NCI-H2227 treated with DMSO at 0.1 percent for 48 hours (cell line): ENCODE measurements at places on chromosomes 5 and 9.
A peak's percentile ranks its signal among the peaks of the same experiment; 100 is the strongest.

DNA sequence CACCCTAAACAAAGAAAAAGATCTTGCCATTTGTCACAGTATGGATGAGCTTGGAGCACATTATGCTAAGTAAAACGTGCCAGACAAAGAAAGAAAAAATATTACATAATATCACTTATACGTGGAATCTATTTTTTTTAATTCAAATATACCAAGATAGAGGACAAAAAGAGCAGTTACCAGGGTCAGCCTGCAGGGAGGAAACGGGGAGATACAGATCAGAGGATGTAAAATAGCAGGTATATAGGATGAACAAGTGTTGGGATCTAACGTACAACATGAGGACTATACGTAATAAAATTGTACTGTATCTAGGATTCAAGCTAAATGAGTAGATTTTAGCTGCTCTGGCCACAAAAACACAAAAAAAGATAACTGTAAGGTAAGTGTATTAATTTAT, 247.5 kb downstream of the TMEM161B start:
- DNase-seq: no peak

- DNase-seq: peak; percentile 9
These were observed 9.0 kb downstream of the RGS14 start for GRCh38 chr5:177366528-177367322.

- DNase-seq: no peak
These were observed 128.0 kb upstream of the GABRP start for GRCh38 chr5:170655476-170655875.

- DNase-seq: peak; percentile 93
These were observed 70.8 kb upstream of the LPCAT1 start for GRCh38 chr5:1594357-1595106.

DNA sequence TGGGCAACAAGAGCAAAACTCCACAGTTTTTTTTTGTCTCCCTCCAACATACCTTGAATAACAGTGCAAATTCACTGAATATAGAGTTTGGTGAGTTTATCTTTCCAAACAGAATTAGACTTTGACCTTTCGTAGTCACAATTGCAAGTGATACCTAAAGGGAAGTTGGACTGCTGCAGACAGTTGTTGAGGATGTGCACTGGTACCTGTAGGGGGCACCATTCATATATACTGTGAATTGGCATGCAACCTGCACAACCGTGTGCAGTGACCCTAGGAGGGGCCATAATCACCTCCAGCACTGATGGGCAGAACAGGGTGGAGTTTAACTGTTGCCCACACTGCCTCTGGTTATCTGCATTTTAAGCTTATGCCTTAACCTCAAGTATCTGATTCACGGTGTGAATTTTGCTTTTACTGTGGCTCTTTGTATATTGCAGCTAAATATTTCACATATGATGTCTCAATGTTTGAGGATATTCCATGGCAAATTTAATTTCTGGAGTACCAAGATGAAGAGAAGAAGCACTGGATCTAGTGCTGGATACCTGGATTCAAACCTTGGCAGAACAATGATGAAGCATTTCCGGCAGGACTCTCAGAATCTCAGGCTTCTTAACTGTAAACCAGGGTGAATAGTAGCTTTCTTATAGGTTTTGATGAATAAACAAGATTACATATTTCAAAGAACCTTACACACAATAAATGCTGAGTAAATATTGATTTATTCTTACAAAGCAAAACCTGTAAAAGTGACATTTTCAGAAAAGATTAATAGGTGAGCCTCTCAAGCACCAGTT, 144.3 kb downstream of the ACTBL2 start:
- no peak for DNase-seq

- no peak for DNase-seq
These were observed 89.7 kb upstream of the PRLR start for GRCh38 chr5:35320029-35320428.

DNA sequence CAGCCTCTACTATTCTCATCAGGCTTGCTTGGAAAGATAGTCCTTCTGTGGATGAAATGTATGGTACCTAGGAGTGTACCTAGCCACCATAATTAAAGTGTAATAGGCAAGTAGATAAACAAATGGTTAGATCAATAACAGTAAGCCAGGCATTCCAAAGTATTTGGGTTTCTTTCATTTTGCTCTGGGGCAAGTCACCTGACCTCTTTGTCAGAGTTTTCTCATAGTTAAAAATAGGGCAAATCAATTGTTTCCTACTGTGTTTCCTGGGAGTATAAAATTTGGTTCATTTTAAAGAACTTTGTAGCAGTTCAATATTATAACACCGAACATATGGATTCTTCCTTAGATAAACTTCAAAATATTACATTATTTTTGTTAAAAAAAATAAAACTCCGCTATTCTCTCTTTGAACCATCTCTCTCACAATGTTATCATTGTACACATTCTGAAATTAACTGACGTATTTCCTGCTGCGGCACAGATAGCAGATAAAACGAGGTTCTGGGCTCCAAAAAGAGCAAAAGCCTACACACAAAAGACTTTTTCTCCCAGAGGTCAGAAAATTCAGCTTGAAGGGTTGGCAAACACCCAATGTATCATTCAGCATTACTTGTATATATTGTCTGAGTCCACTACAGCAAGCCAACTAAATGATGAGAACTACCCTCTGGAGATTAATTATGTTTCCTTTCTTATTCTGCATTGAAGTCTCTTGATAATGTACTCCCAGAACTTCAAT, 267.9 kb downstream of the COX7C start:
- no peak for DNase-seq

GRCh38 chr5:9621379-9621903, 8.7 kb downstream of the TAS2R1 start:
- no peak for DNase-seq

DNA sequence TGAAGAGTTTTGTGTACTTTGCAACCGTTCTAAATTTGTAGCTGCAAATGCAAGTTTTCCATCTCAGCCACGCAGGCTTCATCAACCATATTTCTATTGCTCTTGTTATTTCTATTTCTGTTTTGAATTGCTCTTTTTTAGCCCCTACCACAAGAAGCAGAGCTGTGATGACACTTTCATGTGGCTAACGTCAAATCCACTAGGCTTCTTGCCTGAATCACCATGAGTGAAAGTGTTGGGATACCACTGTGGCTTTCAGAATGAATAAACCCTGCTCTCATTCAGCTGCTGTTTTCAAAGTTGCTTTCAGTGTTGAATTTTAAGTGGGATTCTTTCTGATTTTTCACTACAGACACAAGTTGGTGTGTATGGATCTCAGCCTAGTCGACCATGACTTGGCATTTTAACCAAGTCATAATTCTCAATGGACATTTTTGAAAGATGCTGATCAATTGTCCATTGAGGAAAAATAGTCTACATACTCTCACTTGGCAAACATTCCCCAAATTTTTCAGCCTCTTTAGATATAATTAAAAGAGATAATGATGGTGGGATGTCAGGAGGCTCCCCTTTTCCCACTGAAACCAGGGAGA, 41.0 kb upstream of the MTAP start:
- no peak for DNase-seq

DNA sequence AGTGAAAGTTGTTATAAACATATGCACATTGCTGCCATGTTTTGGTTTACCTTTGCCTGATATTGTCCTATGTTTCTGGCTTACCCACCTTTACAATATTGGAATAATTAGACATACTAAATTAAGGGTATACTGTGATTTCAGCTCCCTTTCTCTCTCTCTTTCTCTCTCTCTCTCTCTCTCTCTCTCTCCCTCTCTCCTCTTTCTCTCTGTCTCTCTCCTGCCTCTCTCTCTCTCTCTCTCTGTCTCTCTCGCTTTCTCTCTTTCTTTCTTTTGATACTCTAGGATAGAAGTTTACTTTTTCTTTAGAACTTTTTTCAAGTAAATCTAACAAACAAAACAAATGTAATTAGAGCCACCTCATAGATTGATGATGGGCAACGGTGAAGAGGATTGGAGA, 239.6 kb downstream of the TMEM161B start:
- DNase-seq: no peak

GRCh38 chr5:136886608-136887007, 521.3 kb upstream of the TRPC7 start:
- no peak for DNase-seq

DNA sequence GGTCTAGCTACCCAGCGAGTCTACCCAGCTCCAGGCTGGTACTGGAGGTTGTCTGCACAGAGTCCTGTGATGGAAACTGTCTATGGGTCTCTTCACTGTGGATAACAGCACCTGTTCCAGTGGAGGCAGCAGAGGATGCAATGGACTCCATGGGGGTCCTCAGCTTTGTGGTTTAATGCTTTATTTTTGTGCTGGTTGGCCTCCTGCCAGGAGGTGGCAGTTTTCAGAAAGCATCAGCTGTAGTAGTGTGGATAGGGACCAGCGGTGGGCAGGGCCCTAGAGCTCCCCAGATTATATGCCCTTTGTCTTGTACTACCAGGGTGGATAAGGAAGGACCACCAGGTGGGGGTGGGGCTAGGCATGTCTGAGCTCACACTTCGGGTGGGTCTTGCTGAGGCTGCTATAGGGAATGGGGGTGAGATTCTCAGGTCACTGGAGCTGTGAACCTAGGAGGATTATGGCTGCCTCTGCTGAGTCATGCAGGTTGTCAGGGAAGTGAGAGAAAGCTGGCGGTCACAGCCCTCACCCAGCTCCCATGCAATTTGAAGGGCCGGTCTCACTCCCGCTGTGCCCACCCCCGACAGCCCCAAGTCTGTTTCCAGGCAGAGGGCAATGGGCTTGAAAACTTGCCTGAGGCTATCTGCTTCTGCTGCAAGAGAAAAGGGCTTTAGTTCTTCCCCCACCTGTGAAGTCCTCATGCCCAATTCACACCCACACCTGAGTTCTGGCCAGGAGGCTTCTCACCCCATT, 397.1 kb downstream of the TLE1 start:
- DNase-seq: no peak

DNA sequence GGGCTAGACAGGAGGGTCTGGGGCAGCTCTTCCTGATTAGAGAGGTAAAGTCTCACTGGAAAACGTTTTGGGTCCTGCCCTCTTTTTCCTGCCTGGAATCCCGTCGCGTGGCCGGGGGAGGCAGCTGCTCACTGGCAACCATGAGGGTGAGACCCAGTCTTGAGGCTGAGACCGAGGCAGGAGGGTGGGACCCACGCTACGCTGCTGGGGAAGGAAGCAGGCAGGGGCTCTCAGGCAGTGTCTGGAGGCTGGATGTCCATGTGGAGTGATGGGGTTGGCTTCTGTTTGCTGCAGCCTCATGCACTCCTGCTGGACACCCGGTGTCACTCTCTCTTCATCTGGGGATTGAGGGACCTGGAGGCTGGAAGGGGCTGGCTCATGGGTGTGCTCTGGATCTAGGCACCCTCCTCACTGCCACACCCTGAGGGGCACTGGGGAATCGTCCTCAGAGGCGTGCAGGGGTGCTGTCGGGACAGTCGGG, 11.3 kb upstream of the SLC2A6 start:
- no peak for DNase-seq

GRCh38 chr5:58363461-58364249, 96.2 kb downstream of the PLK2 start:
- no peak for DNase-seq

DNA sequence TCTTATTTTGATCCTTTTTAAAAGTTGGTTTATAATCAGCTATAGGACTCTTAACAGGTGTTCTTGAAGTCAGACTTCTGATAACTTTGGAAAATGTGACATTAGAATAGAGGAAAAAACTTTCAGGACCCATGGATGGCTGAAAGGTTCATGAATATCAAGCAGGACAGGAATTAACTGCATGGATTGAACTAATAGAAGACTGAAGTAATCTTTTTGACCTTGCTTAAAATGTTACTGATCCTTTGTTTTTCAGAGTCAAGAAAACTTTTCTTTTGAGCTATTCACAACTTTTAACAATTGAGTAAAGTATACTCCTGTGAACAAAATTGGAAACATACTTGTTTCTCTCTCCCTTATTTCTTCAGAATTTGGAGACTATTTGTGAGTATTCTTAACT, 79.2 kb downstream of the PLK2 start:
- DNase-seq: no peak

DNA sequence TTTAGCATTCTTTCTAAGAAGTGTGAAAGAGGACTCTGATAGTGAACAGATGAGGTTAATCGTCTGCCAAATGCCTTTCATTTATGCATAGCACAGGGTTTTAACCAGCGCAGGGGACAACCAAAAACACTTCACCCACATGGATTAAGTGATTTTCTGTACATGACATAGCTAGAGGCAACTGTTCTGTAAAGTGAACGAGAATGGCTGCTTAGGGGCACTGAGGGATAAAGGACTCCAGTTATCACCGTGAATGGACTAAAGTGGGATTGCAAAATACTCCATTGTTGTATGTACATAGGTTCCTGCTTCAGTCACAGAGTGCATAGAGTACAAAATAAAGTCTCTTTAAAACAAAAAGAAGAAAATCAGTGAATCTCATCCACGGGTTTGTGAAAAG, 456.8 kb downstream of the DMAC1 start:
- DNase-seq: no peak

DNA sequence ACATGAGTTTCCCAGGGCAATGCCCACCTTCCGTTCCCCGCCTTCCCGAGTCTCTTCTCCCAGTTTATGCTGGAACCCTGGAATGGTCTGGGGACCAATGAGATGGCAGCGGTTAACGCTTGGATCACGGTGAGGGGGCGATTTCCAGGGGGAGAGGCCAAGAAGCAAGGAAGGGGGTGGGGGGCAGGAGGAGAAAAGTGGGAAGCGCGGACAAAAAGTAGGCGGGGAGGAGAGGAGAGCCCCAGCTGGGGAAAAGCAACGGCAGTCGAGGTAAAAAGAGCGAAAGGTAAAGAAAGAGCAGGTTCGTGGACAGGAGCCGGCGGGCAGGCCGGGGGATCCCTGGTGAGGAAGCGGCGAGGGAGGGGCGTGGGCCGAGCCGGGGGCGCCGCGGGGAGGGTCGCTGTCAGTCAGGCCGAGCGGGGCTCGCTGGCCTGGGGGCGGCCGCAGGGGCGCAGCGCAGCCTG, 508 bp upstream of the SNCAIP start:
- DNase-seq: no peak

DNA sequence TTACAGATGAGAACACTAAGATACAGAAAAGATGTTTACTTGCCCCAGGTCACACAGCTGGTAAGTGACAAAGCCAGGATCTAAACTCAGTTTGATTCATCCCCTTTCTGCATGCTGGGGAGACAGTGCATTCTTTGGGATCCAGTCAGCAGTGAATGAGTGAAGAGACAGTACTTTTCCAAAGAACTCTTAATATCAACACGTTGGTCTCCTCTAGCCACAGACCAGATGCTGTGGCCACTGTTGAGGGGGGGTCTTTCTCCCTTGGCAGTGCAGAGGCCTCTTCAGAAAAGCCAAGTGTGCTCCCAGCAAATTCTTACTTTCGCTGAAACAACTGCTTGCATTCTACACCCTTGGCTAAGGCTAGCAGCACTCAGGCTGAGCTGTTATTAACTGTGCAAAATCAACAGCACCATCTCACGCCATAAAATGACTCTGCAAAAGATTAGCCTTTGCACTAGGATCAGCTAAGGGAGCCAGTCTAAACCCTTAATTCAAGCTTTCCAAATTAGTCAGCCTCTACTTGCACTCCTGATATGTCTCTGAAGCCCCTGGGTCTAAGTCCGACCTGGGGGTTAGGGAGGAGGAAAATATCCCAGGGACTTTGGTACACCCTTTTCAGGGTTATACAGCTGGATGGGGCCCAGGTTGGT, 4.8 kb upstream of the TMEM171 start:
- DNase-seq: no peak

DNA sequence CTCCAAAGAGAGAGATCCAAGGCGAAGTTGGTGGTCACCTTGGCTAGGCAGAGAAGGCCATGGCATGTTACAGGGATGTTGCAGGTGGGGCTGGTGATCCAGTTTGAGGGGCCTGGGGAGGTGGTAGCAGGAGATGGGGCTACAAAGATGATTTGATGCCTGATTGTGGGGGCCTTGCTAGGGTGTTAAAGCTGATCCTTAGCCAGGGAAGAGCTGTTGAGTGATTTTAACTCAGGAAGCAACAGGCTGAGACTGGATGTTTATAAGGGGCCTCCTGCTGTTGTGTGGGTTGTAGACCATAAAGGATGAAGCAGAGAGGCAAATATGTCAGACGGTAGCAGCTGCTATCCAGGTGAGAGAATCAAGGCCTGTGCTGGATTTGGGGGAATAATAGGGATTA, 19.0 kb upstream of the SMAD5 start:
- no peak for DNase-seq
